NCI-H2081 treated with DMSO at 0.1 percent for 48 hours (cell line): ENCODE measurements at places on chromosomes 16 and 17.

DNA sequence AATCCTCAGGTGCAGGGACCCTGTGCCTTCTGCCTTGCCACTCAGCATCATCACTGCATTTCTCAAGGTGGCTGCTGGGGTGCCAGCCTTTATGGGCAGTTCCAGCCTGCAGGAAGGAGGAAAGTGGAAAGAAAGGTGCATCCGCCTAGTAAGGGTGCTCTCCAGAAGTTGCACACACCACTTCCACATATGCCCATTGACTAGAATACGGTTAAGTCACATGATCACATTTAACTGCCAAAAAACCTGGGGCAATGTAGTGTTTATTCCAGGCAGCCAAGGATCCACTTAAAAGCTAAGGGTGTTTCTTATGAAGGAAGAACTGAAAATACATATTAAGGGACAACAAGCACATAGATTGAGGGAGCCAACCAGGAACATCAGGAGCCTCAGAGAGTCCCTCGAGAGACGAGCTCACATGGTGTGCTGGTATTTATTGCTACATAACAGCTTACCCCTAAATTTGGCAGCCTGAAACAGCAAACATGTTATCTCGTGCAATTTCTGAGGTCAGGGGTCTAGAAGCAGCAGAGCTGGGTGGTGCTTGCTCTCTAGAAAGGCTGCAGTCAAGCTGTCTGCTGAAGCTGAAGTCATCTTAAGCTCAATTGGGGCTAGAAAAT lies 52.0 kb upstream of the MMP2 start:
- no peak for DNase-seq

DNA sequence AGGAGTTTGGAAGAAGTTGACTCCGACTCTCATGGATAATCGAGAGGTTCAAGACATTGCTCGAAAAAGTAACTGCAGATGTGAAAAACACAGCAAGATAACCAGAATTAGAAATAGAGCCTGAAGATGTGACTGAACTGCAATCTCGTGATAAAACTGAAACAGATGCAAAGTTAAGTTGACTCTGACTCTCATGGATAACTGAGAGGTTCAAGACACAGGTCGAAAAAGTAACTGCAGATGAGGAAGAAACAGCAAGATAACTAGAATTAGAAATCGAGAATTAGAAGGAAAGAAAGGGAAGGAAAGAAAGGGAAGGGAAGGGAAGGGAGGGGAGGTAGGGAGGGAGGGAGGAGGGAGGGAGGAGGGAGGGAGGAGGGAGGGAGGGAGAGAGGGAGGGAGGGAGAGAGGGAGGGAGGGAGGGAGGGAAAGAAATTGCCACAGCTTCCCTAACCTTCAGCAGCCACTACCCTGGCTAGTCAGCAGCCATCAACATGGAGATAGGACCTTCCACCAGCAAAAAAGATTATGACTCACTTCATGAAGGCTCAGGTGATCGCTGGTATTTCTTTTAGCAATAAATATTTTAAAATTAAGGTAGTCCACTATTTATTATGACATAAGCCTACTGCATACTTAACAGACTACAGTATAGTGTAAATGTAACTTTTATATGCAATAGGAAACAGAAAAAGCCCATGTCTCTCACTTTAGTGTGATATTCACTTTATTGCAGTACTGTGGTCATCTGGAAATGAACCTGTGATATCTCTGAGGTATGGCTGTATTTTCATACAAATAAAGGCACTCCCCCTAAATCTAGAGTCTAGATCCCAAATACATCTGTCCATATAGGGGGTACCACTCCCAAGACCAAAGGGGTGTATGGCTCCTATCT lies 68.3 kb downstream of the KANSL1 start:
- DNase-seq: no peak

DNA sequence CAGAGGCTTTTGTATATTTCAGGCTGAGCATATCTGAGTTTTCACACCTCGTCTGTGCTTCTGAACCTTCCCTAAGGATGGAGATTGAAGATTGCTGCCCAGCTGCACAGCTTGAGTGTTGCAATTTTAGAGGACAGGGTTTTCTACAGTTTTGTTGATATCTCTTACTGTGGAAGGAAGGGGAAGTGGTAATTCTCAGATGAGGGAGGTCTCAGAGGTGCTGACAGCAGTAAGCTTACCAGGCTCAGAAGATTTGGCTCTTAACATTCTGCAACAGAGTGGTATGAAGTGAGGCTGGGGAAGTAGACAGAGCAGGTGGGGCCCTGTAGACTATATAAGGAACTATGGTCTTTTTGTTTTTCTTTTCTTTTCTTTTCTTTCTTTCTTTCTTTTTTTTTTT lies 45.8 kb upstream of the ARHGAP17 start:
- DNase-seq: no peak

GRCh38 chr16:56732832-56733231 lies 2.9 kb downstream of the NUP93 start:
- DNase-seq: no peak

- DNase-seq: no peak
Measured at GRCh38 chr16:89034971-89035668, 58.1 kb upstream of the CBFA2T3 start.

DNA sequence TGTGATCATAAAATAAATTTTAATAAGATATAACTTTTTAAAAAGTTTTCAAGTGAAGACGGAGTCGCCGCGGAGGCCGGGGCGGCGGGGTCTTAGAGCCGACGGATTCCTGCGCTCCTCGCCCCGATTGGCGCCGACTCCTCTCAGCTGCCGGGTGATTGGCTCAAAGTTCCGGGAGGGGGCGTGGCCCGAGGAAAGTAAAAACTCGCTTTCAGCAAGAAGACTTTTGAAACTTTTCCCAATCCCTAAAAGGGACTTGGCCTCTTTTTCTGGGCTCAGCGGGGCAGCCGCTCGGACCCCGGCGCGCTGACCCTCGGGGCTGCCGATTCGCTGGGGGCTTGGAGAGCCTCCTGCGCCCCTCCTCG lies at the start of gene FOXC2:
Gene FOXC2, plus strand, starts transcription at position 229 of the 365 bp plus-strand sequence. CDS start 507 bp downstream, outside the sequence.
- DNase-seq: no peak

GRCh38 chr17:72618001-72618509 lies 474.4 kb downstream of the SLC39A11 start:
- no peak for DNase-seq

DNA sequence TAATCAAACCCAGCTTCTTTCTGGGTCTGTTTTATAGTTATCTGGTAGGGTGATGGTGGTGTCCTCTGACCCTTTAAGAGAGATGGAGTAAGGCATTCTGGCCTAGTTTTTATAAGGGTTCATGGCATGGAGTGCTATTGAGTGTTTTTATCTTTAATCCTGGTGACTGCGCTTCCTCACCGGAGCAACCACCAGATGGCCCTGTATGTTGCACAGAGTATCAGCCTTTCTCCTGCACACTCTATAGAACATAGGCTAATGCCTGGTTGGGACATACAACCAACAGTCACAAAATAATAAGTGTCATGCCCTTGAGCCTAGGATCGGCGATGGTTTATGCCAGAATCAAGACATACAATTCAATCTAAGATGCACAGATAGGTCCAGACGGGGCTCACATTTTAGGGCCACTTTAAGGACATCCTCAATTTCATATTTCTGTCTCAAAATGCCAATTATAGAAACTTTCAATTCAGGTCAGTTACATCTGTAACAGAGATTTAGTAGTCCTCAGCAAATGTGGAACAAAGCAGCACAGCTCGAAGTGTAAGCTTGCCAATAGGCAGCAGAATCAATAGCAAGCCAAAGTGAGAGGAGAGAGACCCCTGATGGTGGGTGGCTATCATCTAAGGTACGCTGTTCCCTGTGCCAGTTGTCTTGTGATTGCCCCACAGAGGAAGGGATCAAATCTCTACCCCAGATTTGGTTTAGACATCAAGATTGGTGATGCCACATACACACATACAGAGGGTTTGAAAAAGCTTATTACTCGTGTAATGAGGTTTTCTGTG lies 37.2 kb upstream of the HOXB9 start:
- DNase-seq: no peak

DNA sequence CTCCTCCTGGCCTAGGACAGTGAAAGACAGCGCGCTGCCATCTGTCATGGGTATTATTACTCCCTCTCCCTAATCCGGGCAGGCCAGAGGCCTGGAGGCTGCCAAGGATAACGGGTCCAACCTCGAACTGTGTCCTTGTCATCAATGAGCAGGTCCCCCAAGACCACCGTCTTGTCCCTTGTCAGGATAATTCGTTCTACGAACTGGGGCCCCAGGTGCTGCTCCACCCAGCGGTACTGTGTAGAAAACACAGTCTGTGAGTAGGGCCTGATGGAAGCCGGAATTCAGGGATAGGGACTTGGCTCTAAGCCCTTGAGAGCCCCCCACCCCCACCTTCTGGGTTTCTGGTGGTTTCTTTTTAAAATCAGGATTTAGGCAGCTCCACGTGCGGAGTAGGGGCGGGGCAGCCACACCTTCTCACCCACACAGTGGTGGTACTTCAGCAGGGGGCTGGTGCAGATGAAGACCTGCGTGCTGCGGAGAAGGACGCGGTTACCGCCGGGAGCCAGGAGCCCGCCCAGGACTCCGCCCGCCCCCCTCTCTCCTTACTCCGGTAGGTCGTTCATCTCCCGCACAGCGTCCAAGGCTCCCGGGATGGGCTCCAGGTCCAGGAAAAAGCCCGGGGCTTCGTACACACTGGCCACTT lies 787 bp downstream of the NT5C start:
- no peak for DNase-seq

- DNase-seq: no peak
Measured at GRCh38 chr16:4290236-4290830, 17.5 kb upstream of the TFAP4 start.

DNA sequence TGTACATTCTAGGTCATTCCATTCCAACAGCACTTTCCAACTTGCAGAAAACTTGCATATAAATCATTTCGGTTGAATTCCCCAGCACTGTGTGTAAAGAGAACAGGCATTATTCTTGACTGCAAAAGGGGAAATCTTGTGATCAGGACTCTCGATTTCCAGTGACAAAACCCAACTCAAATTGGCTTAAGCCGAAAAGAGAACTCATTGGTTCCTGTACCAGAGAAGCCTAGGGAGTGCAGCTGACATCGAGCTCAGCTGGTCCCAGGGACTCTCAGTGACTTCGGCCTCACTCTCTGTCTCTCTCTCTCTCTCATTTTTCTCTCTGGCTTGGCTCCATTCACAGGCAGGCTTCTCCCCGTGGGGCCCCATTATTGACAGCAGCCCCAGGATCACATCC lies 30.7 kb downstream of the CD300LF start:
- DNase-seq: no peak

GRCh38 chr16:78485188-78485916 lies 385.9 kb downstream of the WWOX start:
- DNase-seq: no peak

- no peak for DNase-seq
Measured at GRCh38 chr17:72512649-72513556, 392.1 kb downstream of the SOX9 start.
